Activated CD8-positive, alpha-beta memory T cell treated with anti-CD3 and anti-CD28 coated beads for 1 hour (primary cell): ENCODE measurements at places on chromosomes 6 and 20.
A peak's percentile ranks its signal among the peaks of the same experiment; 100 is the strongest.

DNA sequence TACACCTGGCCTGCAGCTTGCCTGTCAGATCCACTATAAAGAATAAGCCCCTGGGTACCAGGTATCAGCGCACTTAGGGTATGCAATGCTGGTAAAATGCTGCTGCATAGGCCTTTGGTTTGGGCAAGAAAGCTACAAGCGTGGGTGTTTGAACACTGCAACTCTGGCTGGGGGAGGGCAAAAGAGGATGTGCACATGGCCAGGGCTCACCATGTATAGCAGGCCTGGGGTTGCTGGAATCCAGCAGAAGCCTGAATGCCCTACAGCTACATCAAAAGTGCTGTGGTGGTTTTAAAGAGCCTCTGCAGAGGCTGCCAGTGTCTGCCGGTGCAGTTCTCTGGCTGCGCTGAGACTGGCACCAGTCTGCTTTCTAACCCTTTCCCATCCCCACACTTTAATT is 51.7 kb downstream of the UQCC1 start:
- DNase-seq = no peak

DNA sequence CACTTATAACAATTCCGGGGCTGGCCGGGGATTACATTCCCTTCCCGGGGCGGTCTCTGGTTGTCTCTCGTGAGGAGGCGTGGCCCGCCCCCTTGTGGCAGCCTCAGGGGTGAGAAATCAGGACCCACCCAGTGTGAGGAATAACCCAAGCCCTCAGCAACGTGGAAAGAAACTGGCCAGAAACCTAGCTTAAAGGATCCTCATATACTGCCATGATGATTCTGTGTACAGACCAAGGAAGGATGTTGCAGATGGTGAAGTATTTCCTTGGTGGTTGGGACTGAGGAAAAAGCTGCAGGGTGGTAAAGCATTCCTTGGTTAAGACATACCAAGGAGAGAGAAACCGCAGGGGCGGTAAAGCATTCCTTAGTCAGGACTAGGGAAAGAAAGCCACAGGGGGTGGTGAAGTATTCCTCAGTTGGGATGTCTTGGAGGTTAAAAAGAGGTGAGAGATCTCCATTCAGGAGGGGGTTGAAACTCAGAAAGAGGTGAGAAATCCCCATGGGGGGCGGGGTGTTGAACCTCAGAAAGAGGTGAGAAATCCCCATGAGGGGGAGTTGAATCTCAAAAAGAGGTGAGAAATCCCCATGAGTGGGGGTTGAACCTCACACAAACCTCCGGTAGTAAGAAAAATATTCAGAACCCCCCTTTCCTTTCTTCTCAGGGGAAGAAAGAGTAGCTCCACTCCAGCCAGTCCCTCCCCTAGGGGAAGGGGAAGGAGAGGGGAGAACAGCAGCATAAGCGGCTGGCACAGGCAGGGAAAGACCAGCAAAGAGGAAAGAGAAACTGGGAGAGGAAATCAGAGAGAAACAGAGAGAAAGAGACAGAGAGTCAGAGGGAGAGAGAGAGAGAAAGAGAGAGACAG is 238.1 kb downstream of the RNGTT start:
- no peak for DNase-seq

DNA sequence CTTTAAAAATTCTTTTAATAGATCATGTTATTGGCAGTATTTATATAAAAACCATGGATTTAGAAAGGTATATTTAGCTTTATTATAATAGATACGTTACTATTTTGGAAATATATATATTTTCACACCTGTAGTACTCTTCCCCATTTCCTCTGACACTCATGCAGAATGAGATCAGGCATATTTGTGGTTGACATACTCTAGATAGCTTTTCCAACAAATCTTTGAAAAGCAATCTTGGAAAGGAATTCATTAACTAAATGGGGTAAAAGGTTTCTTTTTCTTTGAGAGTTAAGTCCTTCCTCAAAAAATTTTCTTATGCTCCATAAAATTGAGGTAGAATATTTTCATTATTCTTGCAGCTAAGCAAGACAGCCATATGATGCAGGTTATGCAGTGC is 14.5 kb downstream of the ASF1A start:
- DNase-seq = no peak

GRCh38 chr20:20551409-20551808 is 161.0 kb downstream of the RALGAPA2 start:
- DNase-seq = no peak

DNA sequence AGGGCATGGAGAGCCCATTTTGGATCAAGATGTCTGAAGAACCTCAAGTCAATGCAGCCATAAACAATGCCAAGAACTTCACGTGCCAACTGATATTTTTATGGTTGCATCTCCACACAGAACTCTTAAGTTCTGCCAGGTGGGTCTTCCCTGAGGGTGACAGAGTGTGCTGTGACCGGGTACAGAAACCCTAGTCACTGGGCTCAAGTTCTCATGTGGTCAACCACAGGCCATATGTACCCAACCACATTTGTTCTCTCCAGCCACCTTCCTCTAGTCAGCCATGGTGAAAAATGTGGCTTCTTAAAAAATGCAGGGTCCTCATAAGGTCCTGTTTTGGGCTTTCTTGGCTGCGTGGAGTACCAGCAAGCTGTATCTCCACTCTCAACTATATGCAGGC is 48.9 kb downstream of the CLIC5 start:
- no peak for DNase-seq

- no peak for DNase-seq
Observed at GRCh38 chr6:106770663-106771062, 141.3 kb downstream of the QRSL1 start.

- DNase-seq = no peak
Observed at GRCh38 chr20:20970841-20971240, 135.3 kb downstream of the LINC00237 start.

GRCh38 chr20:43726811-43727338 is at the start of gene GTSF1L:
Gene GTSF1L (minus strand): TSS chr20:43727002. CDS start chr20:43726694, 308 bp downstream.
- no peak for DNase-seq

DNA sequence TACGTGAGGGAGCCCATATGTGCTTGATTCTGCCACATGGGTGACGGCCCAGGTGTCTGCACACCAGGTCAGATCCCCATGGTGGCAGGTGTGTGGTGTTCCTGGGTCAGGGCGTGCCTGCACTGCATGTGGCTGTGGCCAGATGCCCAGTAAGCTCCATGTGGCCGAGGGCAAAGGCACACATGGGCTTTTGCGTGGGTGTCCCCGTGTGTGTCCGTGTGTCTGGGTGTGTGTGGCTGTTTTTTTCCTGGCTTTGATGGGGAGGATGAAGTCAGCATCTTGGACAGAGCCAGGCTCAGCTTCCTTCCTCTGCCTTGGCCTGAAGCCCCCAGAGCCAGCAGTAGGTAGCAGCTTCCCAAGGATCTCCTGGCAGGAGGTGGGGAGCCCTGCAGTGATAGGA is 1.5 kb upstream of the TNXB start:
- no peak for DNase-seq

GRCh38 chr6:28543651-28544610 is 18.2 kb downstream of the GPX5 start:
- DNase-seq = no peak

- DNase-seq = no peak
Observed at GRCh38 chr20:49513517-49513916, 31.0 kb upstream of the KCNB1 start.

GRCh38 chr6:95804847-95805541 is 210.8 kb upstream of the FUT9 start:
- DNase-seq = no peak

- no peak for DNase-seq
Observed at GRCh38 chr6:111631903-111632460, 26.3 kb upstream of the TRAF3IP2 start.

- no peak for DNase-seq
Observed at GRCh38 chr6:149015535-149016525, 269.0 kb downstream of the UST start.

DNA sequence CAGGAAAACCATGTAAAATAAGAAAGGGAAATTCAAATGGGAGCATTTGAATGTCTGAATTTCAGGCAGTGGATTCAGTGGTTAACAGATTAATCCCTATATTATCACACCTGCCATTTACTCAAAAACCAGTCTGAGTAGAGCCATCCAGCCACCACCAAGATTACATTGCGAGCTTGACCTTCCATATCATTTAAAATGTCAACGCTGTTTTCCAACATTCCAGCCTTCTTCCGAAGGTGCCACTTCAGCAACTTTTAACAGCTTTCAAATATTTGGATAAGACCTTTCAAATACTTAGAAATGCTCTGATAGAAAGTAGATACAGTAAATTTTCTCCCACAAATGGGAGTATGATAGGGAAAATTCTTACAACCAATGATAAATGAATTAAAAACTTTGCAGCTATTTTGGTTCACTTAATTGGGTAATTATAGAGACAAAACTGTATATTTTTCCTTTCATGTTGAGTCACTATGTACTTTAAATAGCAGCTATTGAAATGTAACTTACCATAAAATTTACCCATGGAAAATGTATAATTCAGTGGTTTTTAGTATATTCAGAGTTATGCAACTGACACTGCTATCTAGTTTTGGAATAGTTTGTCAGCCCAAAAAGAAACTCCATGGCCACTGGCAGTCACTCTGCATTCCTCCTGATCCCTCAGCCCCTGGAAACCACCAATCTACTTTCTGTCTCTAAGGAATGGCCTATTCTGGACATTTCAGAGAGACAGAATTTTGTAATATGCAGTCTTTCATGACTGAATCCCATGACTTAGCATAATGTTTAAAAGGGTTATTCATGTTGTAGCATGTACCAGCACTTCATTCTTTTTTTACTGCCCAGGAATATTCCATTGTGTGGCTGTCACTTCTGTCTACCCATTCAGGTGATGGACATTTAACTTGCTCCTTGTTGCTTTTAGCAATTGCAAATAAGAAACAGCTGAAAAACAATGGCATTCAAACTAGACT is 21.5 kb downstream of the EZR start:
- DNase-seq = no peak

- no peak for DNase-seq
Observed at GRCh38 chr6:37966801-37967200, 147.3 kb downstream of the ZFAND3 start.

- no peak for DNase-seq
Observed at GRCh38 chr20:414161-414560, 6.1 kb downstream of the RBCK1 start.

DNA sequence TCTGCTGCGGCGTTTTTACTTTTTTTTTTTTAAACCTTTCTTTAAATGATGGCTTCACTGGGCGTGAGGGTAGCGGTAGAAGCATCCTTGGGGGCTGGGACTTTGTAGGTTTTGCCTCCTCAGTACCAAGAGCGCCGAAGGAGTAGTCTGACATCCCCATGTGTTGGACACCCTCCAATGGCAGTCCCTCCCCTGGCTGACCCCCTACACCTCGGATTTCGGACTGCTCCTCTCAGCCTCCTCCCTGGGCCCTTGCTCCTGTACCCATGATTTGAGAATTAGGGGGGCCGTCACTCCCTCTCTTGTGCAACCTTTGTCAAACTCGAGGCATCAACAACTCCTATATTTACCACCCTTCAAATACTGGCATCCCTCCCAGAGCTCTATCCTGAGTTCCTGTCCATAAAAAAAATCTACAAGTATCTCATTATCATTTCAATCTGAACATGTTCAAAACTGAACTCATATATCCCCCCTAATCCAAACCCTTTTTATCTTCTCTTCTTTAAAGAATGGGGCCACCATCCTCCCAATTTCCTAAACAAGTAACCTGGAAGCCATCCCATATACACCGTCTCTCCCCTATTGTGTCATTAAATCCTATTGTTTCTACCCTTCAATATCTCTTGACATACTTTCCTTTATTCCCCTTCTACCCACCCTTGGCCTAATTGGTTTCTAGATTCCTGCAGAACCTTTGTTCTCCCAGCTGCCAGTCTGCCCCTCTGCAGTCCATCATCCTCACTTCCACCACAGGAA is 1.2 kb upstream of the ARFGEF3 start:
- DNase-seq = no peak

DNA sequence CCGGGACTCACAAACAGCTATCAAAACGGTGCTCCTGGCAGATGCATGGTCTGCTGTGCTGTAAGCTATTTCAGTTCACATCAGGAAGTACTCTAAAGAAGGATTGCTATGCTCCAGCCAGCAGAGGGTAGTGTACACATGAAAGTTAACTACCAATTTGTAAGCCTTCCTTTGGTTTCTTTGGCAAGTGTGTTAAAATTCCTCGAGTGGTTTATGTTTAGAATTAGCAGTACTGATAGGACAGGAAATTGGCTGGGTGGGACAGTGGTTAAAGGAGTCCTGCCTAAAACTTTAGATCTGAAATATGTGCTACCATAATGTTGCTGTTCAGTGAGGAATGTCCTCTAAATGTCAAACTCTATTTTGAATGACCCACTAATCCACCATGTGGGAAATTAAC is 47.4 kb downstream of the TRMT11 start:
- no peak for DNase-seq

DNA sequence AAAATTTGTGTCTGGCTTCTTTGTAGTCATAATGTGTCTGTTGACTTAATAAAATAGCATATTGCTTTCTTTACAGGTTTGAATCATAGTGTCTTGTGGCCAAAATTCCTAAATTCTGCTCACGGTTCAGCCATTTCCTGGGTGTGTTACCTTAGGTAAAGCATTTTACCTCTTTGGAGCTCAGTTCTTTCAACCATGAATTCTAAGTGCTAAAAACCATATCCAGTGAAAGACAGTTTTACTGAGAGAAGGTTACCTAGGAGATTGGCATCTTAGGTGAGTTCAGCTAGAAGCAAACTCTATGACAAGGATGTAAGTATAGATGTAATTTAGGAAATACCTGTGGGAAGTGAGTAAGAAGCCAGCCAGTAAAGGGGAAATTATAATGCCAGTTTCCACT is 20.7 kb downstream of the CRYBG1 start:
- DNase-seq = no peak

DNA sequence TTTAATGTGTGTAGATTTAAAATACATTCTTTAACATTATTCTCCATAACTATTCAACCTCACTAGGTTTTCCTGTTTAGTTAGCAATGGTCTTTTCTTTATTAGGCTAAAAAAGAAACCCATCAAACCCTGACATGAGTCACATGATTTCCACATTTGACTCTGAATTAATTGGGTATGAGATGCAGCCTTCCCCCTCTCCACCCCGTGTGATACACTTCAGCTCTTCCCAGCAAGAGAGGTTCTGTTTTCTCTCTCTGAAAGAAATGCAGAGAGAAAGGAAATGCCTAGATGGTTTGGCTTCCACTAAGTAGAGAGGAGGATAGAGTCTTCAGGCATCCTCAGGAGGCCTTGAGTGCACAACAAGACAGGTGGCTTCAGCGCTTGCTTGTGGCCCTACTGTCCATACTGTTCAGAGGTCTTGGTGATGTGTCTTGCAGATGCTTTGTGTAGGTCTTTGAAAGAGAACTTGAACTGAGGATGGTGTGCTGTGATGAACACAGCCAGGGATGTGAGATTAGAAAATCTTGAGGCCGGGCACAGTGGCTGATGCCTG is 17.3 kb downstream of the FARS2 start:
- DNase-seq = no peak

- DNase-seq = peak; percentile 26
Observed at GRCh38 chr6:52263709-52264540, 19.6 kb upstream of the IL17F start.

DNA sequence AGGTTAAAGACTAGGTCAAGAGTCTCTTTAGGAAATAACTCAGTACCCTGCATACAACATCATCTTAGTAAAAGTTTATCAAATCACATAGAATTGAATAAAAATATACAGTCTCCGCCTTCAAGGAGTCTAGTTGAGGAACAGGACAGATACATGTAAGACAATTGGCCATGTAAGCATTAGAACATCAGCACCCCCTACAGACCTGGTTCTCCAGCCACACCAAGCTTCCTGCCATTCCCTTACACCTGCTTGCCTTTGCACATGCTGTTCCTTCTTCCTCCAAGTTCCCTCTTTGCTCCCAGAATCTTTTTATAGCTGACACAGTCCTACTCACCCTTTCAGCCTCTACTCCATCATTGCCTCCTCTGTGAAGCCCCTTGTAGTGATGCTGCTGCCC is 187.8 kb upstream of the LRFN2 start:
- no peak for DNase-seq

GRCh38 chr6:47073125-47074110 is 31.3 kb upstream of the ADGRF1 start:
- DNase-seq = no peak
